ENCODE measurements at places on chromosomes 5 and 9. TPM values are rescaled to one million over a fixed set of nuclear protein-coding genes. Genes with fewer than 3 reads are reported as not detected.

The KIAA0825 gene
- 3.7 TPM for total RNA-seq

DNA sequence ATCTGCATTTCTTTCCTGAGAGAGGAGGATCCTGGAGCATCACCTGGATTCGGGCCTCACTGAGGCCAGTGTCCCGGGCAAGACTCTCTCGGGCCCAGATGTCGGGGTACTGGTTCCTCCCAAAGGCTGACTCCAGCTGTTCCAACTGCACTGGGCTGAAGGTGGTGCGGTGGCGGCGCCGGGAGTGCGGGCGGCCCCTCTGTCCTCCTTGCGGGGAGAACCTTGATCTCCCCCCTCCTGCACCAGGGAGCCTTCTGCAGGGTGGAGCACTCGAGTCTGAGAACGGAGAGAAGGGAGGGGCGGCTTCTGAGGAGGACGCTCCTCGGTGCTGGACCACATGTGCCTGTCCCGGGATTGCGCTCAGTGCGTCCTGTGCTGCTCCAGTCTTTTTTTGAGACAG, 2.0 kb downstream of the PROP1 start:
- no peak for DNase-seq

DNA sequence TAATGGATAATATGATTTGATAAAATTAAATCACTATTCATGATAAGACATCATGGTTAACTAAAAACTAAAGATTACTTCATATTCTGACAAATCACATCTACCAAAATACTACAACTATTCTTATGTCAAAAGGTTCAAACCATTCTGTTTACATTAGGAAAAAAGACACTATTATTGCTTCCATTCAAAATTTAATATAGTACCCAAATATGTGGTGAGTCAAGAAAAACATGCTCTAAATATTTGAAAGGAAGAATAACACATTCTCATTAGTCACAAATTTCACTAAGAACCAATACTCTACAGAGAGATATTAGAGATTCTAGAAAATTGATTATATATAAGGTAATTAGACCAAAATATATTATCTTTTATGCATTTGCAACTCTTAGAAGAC, 234.0 kb downstream of the TMEM232 start:
- DNase-seq = no peak

- DNase-seq = no peak
These were observed 10.8 kb upstream of the PRRC2B start for GRCh38 chr9:131382850-131383729.

DNA sequence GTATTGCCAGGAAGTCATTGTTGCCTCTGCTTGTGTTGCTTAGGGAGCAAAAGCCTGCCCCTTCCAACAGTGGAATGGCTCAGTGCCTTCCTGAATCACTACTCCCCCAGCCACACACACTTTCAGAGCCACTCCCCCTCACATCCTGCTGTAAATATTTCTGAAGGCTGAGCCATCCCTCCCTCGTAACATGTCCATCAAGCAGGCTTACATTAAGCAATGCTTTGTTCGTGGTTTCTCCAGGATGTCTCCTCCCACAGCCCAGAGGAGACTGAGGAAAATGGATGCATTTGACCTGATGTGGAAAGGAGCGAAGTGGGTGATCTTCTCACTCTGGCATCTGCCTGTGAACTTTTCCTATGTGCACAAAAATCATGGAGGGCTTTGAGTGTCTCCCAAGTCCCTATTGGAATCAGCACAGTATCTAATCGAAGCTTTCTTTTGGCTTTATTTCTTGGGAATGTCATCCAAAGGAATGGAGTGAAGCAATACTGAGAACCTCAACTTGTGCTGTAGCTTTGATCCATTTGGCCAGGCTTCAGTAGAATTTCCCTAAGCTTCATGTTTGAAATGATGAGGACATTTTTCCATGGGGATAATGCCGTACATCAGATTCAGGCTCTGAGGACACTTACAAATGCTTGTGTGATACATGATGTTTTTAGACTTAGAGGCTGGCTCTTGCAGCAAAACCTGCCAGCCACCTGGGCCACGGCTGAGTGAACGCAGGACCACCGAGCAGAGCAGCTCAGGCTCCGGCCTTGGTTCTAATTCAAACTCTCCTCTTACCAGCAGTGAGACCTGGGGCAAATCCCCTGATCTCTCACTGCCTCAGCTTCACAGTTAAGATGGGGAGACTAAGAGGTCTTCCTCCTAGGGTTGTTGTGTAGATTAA, 389.1 kb downstream of the ENC1 start:
- DNase-seq = no peak

DNA sequence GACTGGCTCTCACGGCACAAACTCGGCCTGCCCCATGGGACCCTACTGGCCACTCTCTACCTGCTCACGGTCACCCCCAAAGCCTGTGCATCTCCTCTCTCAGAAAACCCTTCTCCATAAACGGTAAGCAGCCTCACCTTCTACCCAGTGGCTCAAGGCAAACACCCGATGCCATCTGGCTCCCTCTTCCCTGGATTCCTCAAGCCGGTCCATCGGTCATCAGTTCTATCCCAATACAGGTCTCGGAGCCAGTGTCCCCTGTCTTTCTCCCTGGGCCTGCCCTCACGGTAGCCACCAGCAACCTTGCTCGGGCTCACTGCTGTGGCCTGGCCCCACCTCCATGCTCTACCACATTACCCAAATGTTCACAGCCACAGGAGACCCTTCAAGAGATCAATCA, 134.1 kb downstream of the ROR2 start:
- peak; percentile 40 for DNase-seq

DNA sequence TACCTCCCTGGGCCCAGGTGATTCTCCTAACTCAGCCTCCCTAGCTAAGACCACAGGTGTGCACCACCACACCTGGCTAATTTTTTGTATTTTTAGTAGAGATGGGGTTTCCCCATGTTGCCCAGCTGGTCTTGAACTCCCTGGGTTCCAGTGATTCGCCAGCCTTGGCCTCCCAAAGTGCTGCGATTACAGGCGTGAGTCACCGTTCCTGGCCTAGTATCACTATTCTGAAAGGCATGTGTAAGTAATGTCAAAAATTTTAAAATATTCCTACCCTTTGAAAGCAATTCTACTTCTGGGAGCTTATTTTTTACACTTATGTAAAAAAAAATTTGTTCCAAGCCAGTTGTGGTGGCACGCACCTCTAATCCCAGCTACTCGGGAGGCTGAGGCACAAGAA, 27.1 kb upstream of the TLE1 start:
- no peak for DNase-seq

DNA sequence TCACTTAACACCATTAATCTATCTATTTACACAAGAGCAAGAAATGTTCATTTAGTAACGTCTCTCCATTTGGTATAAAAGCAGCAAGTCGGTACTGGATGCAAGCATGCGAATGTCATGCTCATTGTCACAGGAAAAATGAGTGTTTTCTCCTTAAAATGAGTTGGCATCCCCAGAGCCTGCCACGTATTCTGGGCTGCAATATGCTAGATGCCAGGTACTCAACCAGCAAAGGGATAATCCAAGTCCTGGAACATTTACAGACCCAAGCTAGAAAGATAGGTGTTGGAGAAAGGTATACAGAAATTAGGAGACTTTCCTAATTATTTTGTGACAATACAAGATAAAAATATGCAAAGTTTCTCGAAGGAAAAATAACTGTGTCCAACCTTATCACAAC, 217.5 kb downstream of the EBF1 start:
- no peak for DNase-seq

DNA sequence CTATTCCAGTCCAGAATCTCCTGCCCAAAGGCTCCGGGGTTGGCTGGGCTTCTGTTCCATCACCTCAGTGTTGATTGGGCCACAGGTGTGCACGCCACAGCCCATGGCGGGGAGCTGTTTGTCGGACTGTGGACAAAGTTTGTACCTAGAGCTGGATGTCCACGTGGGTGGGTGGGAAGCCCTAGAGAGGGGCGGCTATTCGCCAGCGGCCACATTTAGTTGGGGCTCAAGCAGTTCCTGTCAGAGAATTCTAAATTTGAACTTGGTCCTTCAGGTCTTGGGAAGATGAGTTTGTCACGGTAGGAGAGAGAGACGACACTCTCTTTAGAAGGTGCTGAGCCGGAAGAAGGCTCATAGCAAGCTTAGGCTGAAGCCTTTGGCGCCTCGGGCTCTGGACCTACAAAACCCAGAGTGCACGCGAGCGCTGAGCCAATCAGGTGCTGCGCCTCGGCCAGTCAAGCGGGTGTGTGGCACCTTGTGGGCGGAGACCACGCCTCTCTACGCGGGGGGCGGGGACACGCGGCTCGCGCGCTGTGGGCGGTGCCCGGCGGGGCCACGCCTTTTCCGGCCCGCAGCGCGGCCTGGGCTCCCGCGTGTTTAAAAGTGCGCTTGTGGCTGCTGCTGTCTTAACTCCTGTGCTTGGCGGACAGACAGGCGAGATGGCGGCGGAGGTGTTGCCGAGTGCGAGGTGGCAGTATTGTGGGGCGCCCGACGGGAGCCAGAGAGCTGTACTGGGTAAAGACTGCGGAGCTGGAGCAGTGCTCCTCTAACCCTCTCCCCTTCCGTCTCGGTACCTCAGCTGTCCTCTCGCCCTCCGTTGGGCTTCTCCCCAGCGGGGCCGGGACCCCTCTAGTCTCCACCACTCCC, at the start of gene POLR1E:
TSS of gene POLR1E (plus strand) at position 560 of the 867 bp plus-strand sequence. CDS start at position 660, 100 bp downstream.
- DNase-seq = peak; percentile 98

- DNase-seq = no peak
These were observed 2.2 kb downstream of the HSD17B3 start for GRCh38 chr9:96299823-96300222.

DNA sequence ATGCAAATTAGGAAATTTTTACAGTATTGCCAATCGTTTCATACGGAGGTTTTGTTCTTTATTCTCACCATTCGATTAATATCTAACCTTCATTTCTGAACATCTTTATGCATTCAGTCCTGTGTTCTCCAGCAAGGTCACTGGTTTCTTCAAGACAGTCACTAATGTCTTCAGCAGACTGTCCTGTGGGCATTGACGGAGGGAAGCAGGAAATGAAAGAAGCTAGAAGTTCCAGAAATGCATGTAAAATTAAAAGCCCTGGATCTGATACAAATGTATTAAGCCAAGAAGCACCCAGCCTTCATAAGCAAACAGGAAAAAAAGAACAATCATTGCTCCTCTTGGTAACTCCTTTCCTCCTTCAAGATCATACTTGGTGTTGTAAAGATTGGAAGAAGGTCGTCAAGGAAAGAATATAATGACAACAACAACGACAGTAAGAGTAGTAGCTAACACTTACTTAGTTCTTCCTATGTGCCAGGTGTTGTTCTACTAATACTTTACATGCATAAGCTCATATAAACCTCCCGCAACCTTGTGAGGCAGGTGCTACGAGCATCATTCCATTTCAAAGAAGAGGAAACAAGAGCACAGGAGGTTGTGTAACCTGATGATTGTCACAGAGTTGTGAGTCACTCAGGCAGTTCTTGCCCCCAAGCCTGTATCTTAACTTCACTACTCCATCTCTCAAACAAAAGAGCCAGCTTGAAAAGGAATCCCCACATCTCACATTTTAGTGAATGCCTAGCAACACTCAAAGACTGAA, 59.9 kb upstream of the CER1 start:
- no peak for DNase-seq

GRCh38 chr5:44697025-44697424, 111.7 kb upstream of the MRPS30 start:
- DNase-seq = no peak

GRCh38 chr5:166165596-166165995, 2125.8 kb upstream of the WWC1 start:
- DNase-seq = no peak

- DNase-seq = no peak
These were observed 23.3 kb upstream of the TRIM14 start for GRCh38 chr9:98142182-98142907.

Measured in aorta (tissue), 5 donors.